ENCODE measurements at places on chromosomes 1 and 21.

DNA sequence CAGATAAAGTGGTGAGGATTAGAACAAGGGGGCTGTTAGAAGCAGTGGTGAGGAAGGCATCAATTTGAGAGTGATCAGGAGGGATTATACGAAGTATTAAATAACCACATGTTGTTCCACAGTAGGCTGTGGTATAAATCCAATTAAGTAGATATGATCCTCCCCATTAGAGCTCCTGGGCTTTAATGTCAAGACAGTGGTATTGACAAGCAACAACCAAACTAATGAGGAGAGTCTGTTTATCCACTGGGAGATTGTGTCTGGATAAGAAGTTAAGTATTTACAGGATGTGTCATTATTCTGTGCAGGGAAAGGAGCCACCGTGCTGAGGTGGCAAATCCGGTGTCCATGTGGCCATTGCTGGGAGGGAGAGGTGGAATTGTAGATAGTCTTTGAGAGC, 5.8 kb downstream of the ACTN2 start:
- DNase-seq, result no peak

GRCh38 chr1:166170726-166171125, 3.9 kb upstream of the FAM78B start:
- no peak for DNase-seq

DNA sequence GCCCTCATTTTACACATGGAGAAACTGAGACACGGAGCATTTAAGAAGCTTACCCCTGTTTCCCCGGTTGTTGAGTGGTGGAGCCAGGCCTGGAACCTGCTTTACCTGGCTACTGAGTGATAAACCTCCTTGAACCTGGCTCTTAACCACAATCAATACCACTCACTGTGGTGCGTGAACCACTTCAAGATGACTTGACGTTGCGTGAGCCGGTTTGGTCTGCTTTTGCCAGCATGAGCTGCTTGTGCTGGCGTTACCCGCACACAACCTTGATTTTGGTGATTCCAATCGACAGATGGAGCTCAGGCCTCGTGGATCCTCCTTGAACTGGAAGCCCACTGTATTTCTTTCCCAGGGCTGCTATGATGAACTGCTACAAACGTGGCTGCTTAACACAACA, 6.1 kb upstream of the TINAGL1 start:
- no peak for DNase-seq

GRCh38 chr1:155285631-155286044, 8.4 kb downstream of the HCN3 start:
- DNase-seq, result no peak

GRCh38 chr1:1491601-1492000, 20.0 kb downstream of the ATAD3B start:
- no peak for DNase-seq

DNA sequence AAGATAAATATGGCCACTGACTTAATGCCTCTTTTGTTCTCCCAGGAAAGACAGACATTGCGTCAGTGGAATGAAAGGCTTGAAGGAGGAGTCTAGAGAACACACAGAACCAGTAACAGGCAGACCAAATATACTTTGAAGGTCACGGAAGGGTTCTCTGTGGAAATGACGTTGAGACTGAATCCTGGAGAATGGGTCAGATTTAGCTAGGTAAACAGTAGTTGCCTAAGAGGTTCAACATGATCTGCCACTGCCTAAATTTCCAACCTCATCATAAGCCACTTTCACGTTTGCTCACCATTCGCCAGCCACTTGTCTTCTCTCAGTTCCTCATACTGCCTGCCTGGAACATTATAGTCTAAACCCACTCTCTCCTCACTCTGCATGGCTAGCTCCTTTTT, 20.5 kb downstream of the PLA2G4A start:
- DNase-seq, result no peak

- no peak for DNase-seq
These were observed 54.1 kb downstream of the RUNX1 start for GRCh38 chr21:34994766-34995631.

DNA sequence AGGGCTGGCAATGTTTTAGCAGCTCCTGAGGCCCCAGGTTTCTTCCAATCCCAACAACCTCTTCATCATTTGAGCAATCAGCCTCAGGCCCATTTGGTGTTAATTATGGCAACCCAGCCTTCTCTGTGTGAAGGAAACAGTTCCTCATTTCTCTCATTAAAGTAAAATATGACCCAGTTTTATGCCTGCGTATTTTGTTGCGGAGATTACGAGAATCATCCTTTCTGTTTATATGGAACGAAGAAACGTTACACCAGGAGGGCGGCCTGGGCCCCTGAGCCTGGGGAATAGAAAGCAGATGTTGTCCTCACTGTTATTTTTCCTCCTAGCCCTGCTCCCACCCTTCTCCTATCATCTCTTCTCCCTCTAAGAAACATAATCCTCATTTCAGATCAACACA, 332.2 kb upstream of the USP24 start:
- no peak for DNase-seq

- peak; percentile 60 for DNase-seq
These were observed 68.9 kb downstream of the ST3GAL3 start for GRCh38 chr1:43776043-43776761.

DNA sequence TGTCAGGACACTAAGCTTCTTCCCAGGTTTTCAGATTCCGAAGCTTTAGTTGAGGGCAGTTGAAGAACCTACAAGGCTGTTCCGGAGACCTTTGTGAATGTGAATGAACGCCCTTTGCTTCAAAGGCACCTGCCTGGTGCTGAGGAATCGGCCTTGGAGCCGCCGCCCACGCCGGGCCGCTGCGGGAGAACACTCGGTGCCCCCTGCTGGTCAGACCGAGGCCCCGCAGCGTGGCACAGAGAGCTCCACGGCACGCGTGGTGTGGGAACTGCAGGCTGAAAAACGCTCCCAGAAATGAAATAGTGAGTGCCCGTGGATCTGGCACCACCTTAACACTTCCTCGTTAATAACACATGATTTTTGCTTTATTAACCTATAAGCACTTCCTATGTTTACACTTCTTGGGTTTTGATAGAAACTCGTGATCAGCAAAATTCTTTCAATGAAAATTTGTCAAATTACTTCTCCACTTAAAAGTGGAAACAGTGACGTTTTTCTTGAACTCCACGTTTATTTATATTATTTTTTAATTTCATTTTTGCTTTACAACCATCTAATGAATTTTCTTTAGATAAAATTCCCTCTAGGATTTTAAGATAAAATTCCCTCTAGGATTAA, 460.6 kb downstream of the DSCAM start:
- peak; percentile 68 for DNase-seq

DNA sequence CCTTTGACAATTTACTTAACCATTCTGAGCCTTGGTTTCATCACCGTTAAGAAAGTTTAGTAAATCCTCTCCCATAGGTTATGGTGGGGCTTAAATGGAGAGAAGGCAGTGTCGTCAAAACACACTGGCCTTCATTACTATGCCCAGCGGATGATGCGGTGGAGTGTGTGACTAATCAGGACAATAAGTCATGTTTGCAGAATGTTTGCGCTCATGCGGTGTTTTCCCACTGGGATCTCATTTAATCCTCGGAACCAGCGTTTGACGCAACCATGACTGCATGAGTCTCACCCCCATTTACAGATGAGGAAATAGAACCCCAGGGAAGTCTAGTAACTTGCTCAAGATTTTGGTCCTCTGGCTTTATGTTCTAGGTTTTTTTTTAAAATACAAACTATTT, 17.5 kb downstream of the SLC26A9 start:
- DNase-seq, result peak; percentile 85

DNA sequence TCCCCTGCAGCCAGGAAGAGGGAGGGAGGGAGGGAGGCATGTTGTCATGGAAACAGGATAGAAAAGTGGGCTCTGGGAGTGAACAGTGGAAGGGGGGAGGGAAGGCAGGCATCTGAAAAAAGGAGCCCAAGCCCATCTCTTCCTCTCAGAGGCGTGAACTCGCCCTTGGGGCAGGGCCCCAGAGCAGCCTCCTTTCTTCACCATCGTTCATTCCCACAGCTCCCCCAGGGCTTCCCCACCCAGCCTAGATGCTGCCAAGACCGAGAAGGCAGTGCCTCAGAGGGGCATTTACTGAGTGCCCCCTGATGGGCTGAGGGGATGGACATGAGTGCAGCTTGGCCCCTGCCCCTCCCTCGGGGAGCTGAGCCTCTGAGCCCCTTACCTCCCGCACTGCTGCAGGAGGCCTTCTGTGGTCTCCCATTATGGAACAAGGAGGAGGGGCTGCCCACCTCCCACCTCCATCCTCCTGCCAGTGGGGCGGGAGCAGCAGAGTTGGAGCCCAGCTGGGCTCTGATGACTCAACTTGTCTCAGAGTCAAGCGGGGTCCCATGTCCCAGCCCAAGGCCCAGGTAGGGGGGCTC, 39.1 kb upstream of the KIF21B start:
- no peak for DNase-seq

DNA sequence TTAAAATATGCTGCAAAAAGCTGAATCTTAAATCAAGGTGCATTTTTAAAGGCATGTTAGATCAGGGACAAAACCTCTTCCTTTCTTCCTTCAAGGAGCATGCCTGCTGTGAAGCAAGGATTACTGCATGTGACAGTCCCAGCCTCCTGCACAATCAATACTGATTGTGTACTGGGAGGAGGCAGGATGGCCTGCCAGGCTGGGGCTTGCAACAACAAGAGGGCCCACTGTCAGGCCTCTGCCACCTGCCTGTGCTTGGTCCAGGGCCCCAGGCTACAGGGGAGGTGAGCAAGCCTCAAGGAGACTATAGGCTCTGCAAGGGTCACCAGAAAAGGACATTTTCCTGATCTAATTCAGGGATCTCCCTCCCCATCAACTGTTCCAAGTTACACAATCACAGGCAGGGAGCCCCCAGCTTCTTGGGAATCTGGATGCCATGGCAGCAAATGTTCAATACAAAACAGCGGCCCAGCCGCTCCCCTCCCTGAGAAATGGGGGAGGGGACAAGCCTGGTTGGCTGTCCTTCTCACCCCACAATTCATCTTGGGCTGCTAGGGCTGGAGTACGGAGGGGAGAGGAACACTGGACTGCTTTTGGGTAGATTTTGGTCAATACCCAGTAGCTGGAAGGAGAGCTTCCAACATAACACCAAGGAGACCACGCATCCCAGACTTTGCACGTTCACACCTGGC, 76.7 kb downstream of the SSBP3 start:
- no peak for DNase-seq

DNA sequence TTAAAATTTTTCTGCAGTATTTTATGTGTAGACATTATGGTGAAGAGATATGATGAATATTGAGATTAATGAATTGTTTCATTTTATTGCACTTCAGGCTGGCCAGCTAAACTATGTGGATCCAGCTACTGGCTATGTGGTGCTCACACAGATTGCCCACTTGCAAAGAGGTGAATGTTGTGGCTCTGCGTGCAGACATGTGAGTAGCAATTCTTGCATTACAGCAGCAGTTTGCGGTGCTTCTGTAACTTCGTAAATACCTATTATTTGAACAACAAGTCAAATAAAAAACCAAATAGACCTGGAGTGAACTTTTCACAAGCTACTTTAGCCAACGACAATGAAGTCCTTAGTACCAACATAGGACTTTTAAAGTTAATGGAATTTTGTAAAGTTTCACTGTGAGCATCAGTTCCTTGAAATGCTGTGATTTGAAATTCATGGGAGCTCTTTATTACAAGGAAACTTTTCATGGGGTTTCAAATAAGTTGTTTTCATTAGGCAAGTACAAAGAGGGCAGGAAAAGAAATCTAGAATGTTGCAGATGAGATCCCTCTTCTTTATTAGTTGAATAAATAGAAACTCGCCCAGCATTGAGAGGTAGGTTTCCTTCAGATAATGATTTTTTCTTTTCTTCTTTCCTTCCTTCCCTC, 3.4 kb downstream of the C1orf53 start:
- DNase-seq, result no peak

DNA sequence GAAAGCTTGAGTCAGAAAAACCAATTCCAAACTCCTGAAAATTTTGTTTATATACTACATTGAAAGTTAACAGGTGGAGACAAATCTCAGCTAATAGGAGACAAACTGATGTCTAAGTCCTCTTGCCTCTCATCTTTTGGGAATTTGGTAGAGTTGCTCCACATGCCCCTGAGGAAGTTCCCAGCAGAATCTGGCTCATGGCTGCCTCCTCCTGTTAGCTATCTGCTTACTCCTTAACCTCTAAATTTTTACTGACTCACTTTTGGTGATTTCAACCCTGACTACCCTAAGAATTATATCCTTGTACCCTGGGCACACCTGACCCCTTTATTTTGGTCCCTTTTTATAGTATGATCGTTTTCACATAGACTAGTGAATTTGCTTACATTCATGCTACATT, 633.7 kb upstream of the USP24 start:
- peak; percentile 11 for DNase-seq

GRCh38 chr1:155983191-155984024, 5.1 kb upstream of the ARHGEF2 start:
- DNase-seq, result peak; percentile 78

- DNase-seq, result no peak
These were observed 403.0 kb downstream of the SRGAP2C start for GRCh38 chr1:121587777-121588176.

- no peak for DNase-seq
These were observed 76.6 kb downstream of the DMRTB1 start for GRCh38 chr1:53535846-53536245.

GRCh38 chr1:78003882-78004718, 639 bp upstream of the DNAJB4 start:
- DNase-seq, result peak; percentile 71

GRCh38 chr1:41492341-41492848, 7.9 kb upstream of the EDN2 start:
- peak; percentile 24 for DNase-seq

All from astrocyte of the hippocampus (primary cell).